ENCODE measurements at places on chromosomes 7 and 10. TPM values are rescaled to one million over a fixed set of nuclear protein-coding genes. Genes with fewer than 3 reads are reported as not detected.

The PIK3AP1 gene
- 3.0 TPM for total RNA-seq

GRCh38 chr10:133021963-133022775, 65.6 kb upstream of the ADGRA1 start:
- DNase-seq, result no peak

DNA sequence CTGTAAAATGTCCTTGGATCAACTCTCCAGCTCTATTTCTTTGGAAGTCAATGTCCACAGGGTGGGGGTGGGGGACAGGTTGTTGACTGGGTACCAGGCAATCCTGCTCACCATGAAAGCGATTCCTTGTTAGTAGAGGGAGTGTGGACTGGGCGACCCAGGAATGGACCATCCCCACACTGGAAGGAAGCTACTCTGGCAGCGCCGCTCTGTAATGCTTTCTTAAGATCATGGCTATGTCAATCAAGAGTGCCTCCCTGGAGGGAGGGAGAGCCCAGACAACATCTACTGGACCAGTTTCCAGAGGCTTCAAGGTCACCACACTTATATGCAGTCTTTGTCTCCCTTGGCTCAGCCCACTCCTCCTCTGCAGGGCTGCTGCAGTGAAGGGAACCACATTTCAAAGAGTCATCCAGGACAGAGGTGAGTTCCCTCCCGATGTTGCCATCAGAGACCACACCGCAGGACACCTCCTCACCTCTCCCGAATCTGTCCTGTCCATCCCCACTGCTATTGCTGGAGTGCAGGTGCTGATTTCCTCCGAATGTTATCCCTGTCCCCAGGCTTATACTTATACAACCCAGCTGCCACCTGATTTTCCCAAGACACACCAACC, 6.9 kb downstream of the GIMAP5 start:
- DNase-seq, result no peak

DNA sequence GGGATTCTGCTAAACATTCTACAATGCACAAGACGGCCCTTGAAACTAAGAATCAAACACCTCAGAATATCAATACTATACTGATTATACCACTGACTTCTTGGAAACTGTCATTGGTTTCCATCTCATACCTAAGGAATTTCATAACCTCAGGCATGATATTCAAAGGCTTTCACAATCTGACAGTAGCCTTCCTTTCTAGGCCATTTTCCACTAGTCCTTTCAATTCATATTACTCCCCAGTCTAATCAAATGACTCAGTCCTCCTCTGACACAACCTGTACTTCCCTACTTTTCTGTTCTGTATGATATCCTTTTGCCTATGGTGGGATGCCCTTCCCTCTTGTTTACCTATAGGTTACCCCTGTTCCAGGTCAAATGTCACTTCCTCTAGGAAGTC, 48.3 kb downstream of the CSTF2T start:
- peak; percentile 5 for DNase-seq

The PDK4 gene
- total RNA-seq, result not detected
